Smooth muscle cell of bladder (primary cell): ENCODE measurements at places on chromosomes 6 and 20. TPM values are rescaled to one million over a fixed set of nuclear protein-coding genes. Genes with fewer than 3 reads are reported as not detected.

Gene C6orf58
- under 0.01 and 0.09 TPM in 2 replicates for total RNA-seq

Gene HDGFL1
- total RNA-seq, result not detected in 2 replicates

Gene BMP5
- total RNA-seq, result under 0.01 and 2.1 TPM in 2 replicates

Gene DDO
- 1.2 and 1.3 TPM in 2 replicates for total RNA-seq

Gene PHF10
- 22.3 and 22.5 TPM in 2 replicates for total RNA-seq

Gene GPX5
- total RNA-seq, result not detected in 2 replicates

Gene CLPSL1
- total RNA-seq, result not detected in 2 replicates

Gene EXOC2
- 28.6 and 30.1 TPM in 2 replicates for total RNA-seq

Gene CYP39A1
- 14.7 and 22.6 TPM in 2 replicates for total RNA-seq

Gene PMEPA1
- 1.3 and 6.3 TPM in 2 replicates for total RNA-seq

Gene CASS4
- total RNA-seq, result 0.09 and 0.14 TPM in 2 replicates

Gene FHL5
- total RNA-seq, result not detected in 2 replicates

Gene BPIFB4
- not detected in 2 replicates for total RNA-seq

Gene APOM
- total RNA-seq, result 1.3 and 2.8 TPM in 2 replicates

Gene FAM83B
- under 0.01 TPM in 1 of 2 replicates, not detected in the other for total RNA-seq

Gene PPIL4
- 30.9 and 32.4 TPM in 2 replicates for total RNA-seq

Gene GPSM3
- total RNA-seq, result 0.74 and 0.85 TPM in 2 replicates

Gene CRIP3
- total RNA-seq, result 0.18 TPM in 1 of 2 replicates, not detected in the other

Gene PLN
- total RNA-seq, result 0.28 and 0.74 TPM in 2 replicates

Gene C20orf141
- 0.37 TPM in 1 of 2 replicates, not detected in the other for total RNA-seq

Gene BPI
- total RNA-seq, result not detected in 2 replicates

Gene TSBP1
- not detected in 2 replicates for total RNA-seq

Gene NFS1
- total RNA-seq, result 19.1 and 25.7 TPM in 2 replicates

Gene SH3BGRL2
- total RNA-seq, result 2.0 and 2.2 TPM in 2 replicates

Gene KIF6
- under 0.01 and 0.46 TPM in 2 replicates for total RNA-seq

Gene SUMO4
- total RNA-seq, result 1.1 and 1.3 TPM in 2 replicates

Gene LTA
- total RNA-seq, result not detected in 2 replicates

Gene MOG
- not detected in 2 replicates for total RNA-seq

Gene GGTLC1
- not detected in 2 replicates for total RNA-seq

Gene NKX2-4
- total RNA-seq, result not detected in 2 replicates

Gene ELMO2
- total RNA-seq, result 27.3 and 36.8 TPM in 2 replicates

Gene DACT2
- total RNA-seq, result 0.85 and 1.0 TPM in 2 replicates

Gene RSPO4
- total RNA-seq, result not detected in 2 replicates
